ENCODE measurements at places on chromosomes 5 and 9.

- no peak for DNase-seq
Measured at GRCh38 chr5:110342683-110343082, 383.8 kb downstream of the TMEM232 start.

DNA sequence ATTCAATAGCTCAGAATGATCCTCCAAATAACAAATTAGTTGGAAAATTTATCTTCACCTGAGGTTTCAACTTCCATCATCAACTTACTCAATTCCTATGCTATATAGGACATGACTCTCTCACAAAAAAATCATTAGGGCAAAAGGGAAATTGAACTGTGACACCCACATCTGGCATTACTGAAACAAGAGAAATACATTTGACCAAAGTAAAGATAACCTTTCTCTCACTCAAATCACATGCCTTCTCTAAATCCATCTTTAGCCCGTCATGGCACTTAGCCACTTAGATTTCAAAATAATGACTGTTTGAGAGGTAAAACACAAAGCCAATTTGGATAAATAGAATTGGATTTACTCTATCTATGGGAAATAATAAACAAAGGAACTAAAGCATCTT is 126.4 kb downstream of the ADAMTS6 start:
- DNase-seq = no peak

- no peak for DNase-seq
Measured at GRCh38 chr5:148910686-148911361, 84.4 kb downstream of the ADRB2 start.

GRCh38 chr9:34158362-34158869 is 20.4 kb upstream of the UBAP1 start:
- no peak for DNase-seq

- no peak for DNase-seq
Measured at GRCh38 chr9:12771891-12772290, 2.9 kb upstream of the LURAP1L start.

DNA sequence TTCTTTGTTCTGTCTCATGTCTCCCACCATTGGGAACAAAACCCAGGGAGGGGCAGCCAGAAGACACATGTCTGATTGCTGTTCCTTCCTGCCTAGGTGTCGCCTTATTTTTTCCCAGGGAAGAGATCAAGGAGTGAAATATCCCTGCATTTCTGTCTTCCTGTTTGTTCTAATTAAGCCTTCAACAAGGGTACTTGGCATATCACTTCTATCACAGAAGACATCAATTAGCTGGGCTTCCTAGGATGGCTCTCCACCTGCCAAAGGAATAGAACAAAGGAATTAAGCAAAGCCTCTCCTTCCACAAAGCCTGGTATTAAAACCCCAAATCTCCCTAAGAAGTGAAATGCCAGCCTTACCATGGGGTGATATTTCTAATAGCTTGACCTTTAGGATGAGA is 299.5 kb upstream of the CD180 start:
- DNase-seq = no peak

GRCh38 chr5:98780390-98780789 is 6.9 kb downstream of the RGMB start:
- no peak for DNase-seq

GRCh38 chr5:161077936-161078545 is 226.0 kb upstream of the ATP10B start:
- no peak for DNase-seq

DNA sequence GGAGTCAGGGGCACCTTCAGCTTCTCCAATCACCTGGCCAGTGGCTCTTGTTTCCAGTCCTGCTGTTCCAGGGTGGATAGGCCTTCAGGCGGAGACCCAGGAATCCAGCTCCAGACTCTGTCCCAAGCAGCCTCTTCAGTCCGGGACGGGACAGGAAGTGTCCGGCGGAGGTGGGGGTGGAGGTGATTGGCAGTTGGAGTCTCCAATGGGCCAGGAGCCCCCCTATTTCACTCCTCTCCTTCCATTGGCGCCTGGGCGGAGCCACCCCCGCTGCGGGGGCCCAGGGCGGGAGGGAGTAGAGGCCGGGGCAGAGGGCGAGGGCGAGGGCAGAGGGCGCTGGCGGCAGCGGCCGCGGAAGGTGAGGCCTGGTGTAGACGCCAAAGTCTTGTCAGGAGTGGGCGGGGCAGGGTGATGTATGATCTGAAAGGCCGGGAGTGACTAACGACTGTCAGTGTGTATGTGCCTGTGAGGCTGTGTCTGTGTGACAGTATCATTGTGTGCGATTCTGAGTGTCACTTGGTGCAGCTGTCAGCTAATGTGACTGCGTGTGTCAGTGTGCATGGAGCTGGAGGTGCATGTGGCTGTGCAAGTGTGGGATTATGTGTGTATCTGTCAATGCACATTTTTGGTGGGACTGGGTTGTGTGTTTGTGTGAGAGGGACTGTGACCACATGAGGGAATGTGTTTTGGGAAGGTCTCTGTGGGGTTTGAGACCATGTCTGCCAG is at the start of gene IL11RA:
Gene IL11RA, plus strand, starts transcription at position 310 of the 726 bp plus-strand sequence. CDS start 3,033 bp downstream, outside the sequence.
- DNase-seq = peak; percentile 60
